Colonic mucosa (tissue), 4 donors: ENCODE measurements at places on chromosomes 12 and 14.

GRCh38 chr12:57897286-57897974, 43.9 kb upstream of the ATP23 start:
- no peak for DNase-seq

GRCh38 chr12:98405805-98406366, 109.5 kb upstream of the TMPO start:
- DNase-seq = no peak

DNA sequence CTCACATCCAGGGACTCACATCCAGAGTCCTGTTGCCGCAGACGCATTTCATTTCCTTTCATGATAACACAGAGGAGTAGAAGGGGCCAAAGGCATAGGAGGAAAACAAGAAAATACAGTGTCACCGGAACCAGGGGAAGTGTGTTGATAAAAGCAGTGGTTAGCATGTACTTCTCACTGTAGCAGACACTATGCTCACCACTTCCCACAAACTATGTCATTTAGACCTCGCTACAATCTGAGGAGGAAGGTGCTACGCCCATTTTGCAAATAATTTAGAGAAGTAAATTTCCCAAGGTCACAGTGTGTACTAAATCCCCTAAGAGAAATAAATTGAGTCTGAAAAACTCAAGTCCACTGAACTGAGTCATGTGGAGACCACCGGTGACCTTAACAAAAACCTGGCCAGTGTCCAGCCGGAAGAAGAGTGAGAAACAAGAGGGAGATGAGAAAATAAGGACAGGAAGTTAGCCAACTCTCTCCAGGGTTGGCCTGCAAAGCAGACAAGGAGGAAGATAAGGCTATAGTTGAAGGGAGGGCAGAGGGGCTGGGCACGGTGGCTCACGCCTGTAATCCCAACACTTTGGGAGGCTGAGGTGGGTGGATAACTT, 25.8 kb upstream of the TMCC3 start:
- DNase-seq = peak; percentile 37

DNA sequence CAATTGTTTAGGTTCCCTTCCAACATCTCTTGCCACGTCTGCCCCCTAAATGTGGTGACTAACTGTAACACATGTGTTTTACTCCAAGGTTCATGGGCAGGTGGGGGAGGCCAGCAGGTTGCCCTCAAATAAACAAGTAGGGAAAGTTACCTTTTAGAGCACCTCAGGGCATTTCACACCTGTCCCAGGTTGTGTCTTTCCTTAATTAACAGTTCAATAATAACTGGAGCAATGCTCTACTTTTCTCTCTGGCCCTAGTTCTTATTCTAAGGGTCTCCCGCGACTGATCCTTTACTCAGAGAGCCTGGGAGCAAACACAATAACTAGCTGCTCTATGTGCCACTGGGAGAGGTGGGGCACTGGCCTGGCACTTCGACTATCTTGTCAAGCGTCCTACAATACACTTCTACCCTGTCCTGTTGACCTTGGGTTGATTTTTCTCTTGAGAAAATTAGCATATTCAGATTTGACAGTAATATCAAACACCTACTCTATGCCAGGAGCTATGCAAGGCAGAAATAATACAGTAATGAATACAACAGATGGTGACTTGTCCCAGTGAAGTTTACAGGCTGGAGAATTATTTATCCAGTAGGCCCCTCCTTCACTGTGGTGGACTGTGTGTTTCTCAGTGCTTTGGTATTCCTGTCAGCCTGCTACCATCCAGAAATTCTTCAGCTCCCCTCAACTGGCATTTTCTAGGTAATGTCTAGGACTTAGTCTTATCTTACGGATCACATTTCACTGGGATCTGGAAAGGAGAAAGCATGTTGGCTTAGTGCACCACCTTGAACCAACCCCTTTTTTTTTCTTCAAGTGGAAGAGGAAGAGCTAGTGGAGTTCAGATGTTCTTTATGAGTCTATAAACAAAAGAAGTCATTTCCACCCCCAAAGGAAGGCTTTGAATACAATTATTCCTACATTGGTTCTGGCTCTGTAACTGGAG, 202.6 kb downstream of the CRADD start:
- DNase-seq = peak; percentile 15

GRCh38 chr14:60622917-60623257, 26.4 kb downstream of the SIX1 start:
- DNase-seq = no peak

GRCh38 chr12:130577351-130577750, 138.7 kb downstream of the RIMBP2 start:
- DNase-seq = no peak

- DNase-seq = no peak
Observed at GRCh38 chr14:52949711-52950409, 990 bp downstream of the FERMT2 start.

DNA sequence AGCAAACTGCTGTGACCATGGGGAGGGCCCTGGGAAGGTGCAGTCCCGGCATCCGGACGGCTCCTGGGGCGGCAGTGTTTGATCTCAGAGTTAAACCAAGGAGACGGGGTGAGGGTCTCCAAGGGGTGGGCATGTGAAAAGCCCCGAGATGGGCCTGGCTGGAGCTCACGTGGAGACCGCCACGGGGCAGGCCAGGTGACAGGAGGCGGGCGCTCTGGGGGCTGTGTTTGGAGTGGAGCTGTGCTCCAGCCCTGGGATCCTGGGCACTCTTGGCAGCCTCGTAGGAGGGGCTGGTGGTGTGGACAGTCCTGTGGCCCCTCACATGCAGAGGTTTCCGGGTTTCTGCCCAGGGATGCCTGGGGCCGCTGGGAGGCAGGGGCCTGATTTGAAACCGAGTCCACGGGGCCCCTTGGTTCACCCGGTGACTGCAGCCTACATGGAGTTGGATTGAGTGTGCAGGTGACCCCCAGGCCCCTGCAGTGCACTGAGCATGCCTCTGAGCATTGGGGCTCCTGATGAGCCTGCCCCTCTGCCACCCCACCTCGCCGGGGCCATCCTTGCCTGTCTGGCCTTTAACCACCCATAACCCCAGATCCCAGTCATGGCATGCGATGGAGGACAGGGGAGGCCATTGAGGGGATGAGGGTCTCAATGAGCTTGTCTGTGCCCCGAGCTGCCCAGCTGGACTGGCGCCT, 8.4 kb downstream of the KIF26A start:
- DNase-seq = no peak

GRCh38 chr12:18810537-18811253, 72.8 kb downstream of the CAPZA3 start:
- no peak for DNase-seq

- no peak for DNase-seq
Observed at GRCh38 chr12:130126023-130126432, 36.2 kb upstream of the FZD10 start.

DNA sequence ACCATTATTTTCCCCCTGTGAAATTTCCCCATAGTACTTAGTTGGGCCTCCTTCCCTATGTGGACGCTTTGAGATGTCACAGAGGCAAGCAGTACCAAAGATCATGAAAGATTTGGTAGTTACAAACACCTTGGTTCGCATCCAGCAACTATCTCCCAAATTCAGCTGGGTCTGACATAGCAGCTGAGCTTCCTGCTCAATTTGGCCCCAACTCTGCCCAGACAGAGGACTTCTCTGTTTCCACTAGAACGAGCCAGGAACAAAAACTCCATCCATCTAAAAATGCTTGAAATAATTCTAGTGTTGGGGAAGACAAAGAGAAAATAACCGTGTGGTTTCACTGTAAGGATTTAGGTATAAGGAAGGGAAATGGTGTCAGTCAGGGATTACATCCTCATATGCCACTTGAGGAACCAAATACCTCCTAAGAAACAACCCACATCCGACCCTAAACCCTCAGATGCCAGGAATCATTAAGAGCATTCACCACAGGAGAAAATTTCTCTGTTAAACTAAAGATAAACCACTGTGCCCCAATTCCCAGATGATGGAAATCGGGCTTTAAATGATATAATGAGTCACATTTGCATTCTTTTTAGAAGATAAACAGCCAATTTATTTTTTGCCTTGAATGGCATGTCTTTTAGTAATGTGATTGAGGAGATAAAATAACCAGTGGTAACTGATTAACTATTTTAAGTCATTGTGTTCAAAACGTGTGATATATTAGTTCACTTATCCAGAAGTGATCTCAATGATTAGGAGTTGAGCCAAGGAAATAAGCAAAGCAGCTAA, 103.7 kb upstream of the IFNG-AS1 start:
- DNase-seq = no peak

DNA sequence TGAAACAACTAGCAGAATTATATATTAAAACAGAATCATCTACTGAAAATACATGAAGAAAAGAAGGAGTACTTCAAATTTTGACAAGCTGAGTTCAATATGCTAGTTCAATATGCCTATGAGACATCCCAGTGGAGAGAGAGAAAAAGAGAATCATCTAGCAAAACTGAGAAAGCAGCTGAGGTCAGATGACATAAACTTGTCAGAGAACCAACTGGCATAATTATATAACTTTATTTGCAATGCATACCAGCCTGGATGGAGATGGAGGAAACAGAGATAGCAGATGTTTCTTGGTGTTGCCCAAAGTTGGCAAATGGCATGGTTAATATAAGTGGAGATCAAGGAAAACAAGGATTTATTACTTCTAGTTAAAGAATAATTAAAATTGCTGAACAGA, 148.7 kb upstream of the PDZRN4 start:
- no peak for DNase-seq

GRCh38 chr14:49853158-49853477, 530 bp upstream of the NEMF start:
- DNase-seq = no peak

GRCh38 chr14:34297786-34298520, 164.1 kb downstream of the SPTSSA start:
- no peak for DNase-seq

DNA sequence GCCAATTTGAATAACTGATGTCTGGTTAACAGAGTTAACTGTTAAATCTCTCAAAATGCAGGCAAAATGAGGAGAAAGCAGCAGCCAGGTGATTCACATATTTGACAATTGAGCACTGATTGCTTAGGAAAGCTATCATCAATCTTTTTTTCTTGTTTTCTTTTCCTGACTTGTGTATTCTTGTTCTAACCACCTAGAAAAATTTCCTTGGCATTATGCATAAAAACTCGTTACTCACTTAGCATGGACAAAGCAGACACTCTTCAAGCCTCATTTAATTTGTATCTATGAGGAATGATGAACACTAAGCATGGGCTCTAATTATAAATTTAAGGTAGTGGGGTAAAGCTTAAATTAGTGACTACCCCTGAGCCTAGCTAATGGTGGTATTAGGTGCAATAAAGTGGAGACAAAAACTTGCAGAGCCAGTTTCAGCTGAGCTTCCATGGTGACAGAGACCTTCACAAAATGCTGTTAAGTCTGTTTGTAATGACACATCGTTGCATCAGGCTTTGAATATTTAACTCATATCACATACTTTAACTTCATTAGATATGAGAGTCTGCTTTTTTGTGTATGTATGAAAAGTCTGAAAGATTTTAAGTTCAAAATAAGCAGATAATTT, 52.0 kb downstream of the RASSF9 start:
- no peak for DNase-seq

DNA sequence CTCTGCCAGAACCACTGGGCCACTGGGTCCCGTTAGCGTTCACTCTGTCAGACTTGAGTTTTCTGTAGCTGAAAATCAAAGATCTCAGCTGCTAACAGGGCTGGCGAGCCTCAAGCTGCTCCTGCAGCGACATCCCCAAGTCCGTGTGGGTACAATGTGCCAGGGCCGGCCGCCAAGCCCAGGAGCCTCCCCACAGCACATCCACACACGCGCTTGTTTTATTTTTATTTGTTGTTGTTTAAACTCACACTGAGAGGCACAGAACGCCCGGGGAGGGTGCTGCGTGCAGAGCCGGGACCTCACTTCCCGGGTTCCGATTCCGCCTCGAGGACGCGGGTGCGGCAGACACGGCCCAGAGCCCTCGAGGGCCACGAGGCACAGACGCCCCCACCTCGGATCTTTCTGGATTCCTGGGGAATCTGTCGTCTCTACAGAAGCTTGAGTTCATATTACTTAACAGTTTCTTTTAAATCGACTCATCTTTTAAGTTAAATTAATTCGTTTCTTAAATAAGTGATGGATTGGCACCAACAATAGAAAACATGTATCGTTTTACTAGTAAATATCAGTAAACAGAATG, 9.3 kb downstream of the GALNT9 start:
- no peak for DNase-seq

DNA sequence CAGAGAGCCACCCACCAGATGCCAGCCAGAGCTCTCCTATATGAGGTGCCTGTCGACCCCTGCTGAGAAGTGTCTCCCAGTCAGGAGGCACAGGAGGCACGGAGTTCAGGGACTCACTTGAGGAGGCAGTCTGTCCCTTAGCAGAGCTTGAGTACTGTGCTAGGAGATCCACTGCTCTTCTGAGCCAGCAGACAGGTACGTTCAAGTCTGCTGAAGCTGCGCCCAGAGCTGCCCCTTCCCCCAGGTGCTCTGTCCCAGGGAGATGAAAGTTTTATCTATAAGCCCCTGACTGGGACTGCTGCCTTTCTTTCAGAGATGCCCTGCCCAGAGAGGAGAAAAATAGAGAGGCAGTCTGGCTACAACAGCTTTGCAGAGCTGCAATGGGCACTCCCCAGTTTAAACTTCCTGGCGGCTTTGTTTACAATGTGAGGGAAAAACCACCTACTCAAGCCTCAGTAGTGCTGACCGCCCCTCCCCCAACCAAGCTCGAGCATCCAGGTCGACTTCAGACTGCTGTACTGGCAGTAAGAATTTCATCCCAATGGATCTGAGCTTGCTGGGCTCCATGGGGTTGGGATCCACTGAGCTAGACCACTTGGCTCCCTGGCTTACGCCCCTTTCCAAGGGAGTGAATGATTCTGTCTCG, 146.7 kb upstream of the USP15 start:
- DNase-seq = no peak
